ENCODE measurements at places on chromosomes 7 and 10. TPM values are rescaled to one million over a fixed set of nuclear protein-coding genes. Genes with fewer than 3 reads are reported as not detected.

GRCh38 chr10:94361171-94361794 is 1.5 kb downstream of the NOC3L start:
- H3K27me3 ChIP-seq = no peaks in the 10 kb centered on the region
- no peaks in the 10 kb centered on the region for H3K36me3 ChIP-seq
- H3K4me1 ChIP-seq = peaks cover 11% of the 10 kb centered on the region
- DNase-seq = peak; percentile 68
- no peak overlapping the region for H3K27ac ChIP-seq
- H3K4me3 ChIP-seq = no peak overlapping the region

DNA sequence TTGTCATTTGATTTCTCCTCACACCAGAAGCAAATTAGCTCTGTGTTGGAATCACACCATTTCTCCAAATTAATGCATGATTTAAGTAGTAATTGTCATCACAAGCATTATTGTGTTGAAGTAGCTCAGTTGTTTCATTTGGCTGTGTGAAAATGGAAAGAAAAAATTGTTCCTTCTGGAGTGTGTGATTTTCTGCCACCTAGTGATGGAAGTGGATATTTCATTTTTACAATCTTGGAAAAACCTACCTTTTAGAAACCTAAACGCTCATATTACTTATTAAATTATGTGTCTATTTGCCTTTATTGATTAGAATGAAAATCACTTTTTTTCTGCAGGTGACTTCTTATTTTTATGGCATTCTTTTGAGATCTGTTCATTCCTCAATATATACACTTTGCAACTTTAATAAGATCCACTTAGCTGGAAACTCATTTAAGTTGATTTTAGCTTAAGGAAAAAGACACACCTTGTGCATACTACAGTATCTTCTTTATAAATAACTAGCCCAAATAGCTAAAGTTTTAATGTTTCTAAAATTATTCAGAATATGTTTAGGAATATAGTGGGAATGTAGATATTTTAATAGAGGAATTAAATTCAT is 50.0 kb downstream of the SRI start:
- no peaks in the 10 kb centered on the region for H3K27me3 ChIP-seq
- no peak overlapping the region for H3K4me3 ChIP-seq
- no peak overlapping the region for H3K27ac ChIP-seq
- H3K36me3 ChIP-seq = no peaks in the 10 kb centered on the region

- H3K27ac ChIP-seq = no peak overlapping the region
- H3K4me1 ChIP-seq = no peaks in the 10 kb centered on the region
- H3K36me3 ChIP-seq = no peaks in the 10 kb centered on the region
- H3K4me3 ChIP-seq = no peak overlapping the region
- DNase-seq = no peak
Observed at GRCh38 chr10:31103112-31103511, 71.4 kb upstream of the ZNF438 start.

GRCh38 chr7:22569586-22570321 is 69.8 kb upstream of the STEAP1B start:
- H3K27me3 ChIP-seq = no peaks in the 10 kb centered on the region
- H3K4me3 ChIP-seq = no peak overlapping the region
- H3K27ac ChIP-seq = no peak overlapping the region
- no peaks in the 10 kb centered on the region for H3K36me3 ChIP-seq
- no peak for DNase-seq

GRCh38 chr7:99123571-99124033 is 20.3 kb downstream of the SMURF1 start:
- peaks cover 48% of the 10 kb centered on the region for H3K4me1 ChIP-seq
- no peak for DNase-seq
- no peak overlapping the region for H3K4me3 ChIP-seq
- no peaks in the 10 kb centered on the region for H3K36me3 ChIP-seq
- H3K27ac ChIP-seq = peak overlapping the region; percentile 47

DNA sequence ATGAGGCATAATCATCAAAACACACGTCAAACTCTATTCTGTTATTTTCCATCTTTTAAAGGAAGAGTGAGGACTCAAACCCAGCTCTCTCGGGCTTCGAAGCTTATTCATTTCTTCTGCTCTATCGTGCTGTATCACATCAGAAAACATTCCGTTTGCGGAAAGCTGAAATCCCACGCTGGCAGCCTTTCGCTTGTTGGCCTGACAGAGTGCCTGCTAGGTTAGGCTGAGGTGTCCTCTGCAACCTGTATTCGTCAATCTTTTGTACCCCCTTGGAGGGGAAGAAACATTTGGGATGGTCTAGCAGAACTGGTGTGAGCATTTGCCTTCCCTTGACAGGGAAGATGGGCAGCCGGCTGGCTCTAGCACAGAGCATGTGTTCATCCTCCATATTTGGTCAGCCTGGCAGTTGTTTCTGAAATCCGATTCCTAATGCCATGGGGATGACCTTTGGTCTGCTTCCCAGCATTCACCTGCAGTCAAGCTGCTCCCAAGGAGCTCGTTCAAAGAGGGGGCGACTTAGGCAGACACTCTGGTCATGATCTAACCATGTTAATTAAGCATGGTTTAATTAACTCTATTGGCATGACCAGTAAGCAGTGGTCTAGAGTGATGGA is 55.2 kb downstream of the TACC2 start:
- H3K27ac ChIP-seq = peak overlapping the region; percentile 65
- H3K27me3 ChIP-seq = no peaks in the 10 kb centered on the region
- peaks cover 28% of the 10 kb centered on the region for H3K4me1 ChIP-seq
- no peaks in the 10 kb centered on the region for H3K36me3 ChIP-seq

GRCh38 chr10:34106356-34106885 is 708.7 kb downstream of the PARD3 start:
- no peaks in the 10 kb centered on the region for H3K4me1 ChIP-seq
- no peak overlapping the region for H3K4me3 ChIP-seq
- no peak overlapping the region for H3K27ac ChIP-seq
- H3K36me3 ChIP-seq = no peaks in the 10 kb centered on the region

- H3K27me3 ChIP-seq = no peaks in the 10 kb centered on the region
- H3K4me3 ChIP-seq = no peak overlapping the region
- H3K36me3 ChIP-seq = no peaks in the 10 kb centered on the region
Observed at GRCh38 chr10:124588736-124589490, 127.3 kb downstream of the LHPP start.

DNA sequence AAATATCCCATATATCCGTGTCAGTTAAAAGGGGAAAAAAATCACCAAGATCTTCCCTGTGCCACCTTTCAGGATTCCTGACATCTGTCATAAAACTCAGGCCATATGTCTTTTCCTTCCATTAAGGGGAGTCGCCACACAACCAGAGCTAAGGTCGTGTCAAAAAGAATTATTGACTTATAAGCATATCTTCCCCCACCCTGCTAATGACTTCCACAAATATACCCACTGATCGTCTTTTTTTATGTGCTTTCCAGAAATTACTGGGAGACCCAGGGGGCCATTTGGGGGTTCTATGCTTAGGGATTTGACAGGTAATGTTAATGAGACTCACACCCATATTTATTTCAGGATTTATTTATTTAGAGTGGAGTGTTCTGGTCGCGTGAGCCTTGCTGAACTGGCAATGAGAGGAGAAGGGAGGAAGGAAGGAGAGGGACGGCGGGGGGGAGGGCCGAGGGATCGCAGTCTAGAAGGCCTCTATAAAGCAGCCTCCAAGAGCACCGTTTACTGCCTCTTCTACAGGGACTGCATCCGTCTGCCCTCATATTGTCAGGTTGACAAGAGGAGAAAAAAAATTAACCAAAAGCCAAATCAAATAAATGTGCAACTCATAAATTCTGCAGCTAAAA is 135.7 kb upstream of the MGMT start:
- H3K27ac ChIP-seq = no peak overlapping the region
- H3K27me3 ChIP-seq = no peaks in the 10 kb centered on the region
- H3K4me1 ChIP-seq = no peaks in the 10 kb centered on the region
- no peaks in the 10 kb centered on the region for H3K36me3 ChIP-seq

- no peak for DNase-seq
- no peaks in the 10 kb centered on the region for H3K4me1 ChIP-seq
- no peak overlapping the region for H3K27ac ChIP-seq
- H3K36me3 ChIP-seq = no peaks in the 10 kb centered on the region
Observed at GRCh38 chr10:31268444-31269303, 50.3 kb upstream of the ZEB1 start.

DNA sequence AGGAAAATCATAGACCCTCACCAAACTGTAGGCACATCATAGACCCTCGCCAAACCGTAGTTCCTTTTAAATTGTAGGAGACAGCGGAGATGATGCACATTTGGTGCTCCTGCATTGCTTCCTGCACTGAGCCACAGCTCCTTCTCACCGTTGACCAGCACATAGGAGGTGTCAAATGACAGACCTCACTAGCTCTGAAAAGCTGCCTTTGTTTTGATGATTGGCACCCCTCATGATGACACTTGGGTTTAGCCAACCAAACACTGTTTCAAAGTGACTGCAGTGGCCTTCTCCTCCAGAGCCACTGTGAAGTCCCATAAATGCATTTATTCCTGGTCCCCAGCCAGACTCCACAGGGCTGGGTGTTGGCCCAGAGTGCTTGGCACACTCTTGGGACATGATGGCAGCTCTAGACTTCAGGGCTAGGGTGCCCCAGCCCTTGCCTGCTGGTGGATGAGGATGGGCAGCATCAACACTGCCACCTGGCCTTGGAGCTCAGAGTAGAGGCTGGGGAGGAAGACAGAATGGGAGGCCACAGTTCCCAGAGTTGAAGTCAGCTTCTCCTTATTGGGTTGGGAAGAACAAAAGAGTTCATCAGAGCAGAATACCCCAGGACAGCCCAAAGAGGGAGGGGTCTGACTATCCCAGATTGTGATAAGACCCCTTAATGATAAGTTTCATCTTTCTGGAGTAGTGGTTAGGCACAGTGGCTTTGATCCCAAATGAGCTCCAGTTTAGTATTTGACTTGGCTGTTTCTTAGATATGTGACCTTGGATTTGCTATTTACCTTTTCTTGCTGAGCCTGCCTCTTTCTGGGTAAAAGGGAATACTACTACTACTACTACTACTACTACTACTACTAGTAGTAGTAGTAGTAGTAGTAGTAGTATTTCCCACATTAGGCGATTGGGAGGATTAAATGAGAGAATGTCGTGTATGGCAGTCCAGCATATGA is 75.3 kb downstream of the MTPN start:
- H3K36me3 ChIP-seq = no peaks in the 10 kb centered on the region
- H3K4me1 ChIP-seq = no peaks in the 10 kb centered on the region
- H3K4me3 ChIP-seq = no peak overlapping the region
- H3K27ac ChIP-seq = no peak overlapping the region
- no peak for DNase-seq

DNA sequence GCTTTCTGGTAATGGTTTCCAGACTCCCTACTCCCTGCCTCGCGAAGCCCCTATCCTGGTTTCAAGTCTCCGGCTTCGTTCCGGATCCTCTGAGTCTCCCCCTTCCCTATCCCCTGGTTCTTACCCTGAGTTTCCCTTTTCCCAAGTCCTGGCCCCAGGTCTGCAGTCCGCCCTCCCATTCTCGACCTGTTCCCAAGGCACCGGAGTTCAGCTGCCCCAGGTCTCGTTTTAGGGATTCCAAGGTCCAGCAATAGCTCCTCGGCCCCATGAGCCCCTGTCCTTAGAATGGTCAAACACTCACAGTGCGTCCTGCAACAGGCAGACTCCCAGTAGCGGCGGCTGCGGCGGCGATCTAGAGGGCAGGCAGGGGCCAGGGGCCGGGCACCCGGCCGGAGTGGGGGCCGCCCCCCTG is 274 bp downstream of the PITX3 start:
- no peak for DNase-seq
- H3K4me1 ChIP-seq = peaks cover 22% of the 10 kb centered on the region
- peak overlapping the region; percentile 45 for H3K4me3 ChIP-seq
- no peaks in the 10 kb centered on the region for H3K27me3 ChIP-seq

DNA sequence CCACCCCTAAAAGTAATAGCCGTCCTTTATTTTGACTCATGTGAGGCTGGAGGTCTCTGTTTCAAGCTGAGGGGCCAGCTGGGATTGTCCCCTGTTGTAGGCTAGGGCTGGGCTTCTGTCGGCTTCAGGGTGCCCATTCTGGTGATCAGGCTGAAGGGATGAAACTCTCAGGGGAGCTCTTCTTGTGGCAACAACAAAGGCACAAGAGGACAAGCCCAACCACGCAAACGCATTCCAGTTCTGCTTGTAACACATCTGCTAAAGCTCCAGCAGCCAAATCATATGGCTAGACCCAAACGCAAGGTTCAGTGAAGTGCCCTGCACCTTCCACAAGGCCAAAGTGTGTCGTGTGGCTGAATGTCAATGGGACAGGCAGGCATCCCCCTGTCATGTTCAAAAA is 405.7 kb downstream of the INHBA start:
- no peak overlapping the region for H3K4me3 ChIP-seq
- no peaks in the 10 kb centered on the region for H3K36me3 ChIP-seq
- DNase-seq = no peak
- no peak overlapping the region for H3K27ac ChIP-seq
- H3K27me3 ChIP-seq = no peaks in the 10 kb centered on the region
- no peaks in the 10 kb centered on the region for H3K4me1 ChIP-seq

CYP2E1 gene
- 3.9 TPM for total RNA-seq

ZPBP gene
- total RNA-seq = not detected

SBDS gene
- total RNA-seq = 37.9 TPM

VAX1 gene
- not detected for total RNA-seq
